ENCODE measurements at places on chromosomes 11 and 22.
A peak's percentile ranks its signal among the peaks of the same experiment; 100 is the strongest.

DNA sequence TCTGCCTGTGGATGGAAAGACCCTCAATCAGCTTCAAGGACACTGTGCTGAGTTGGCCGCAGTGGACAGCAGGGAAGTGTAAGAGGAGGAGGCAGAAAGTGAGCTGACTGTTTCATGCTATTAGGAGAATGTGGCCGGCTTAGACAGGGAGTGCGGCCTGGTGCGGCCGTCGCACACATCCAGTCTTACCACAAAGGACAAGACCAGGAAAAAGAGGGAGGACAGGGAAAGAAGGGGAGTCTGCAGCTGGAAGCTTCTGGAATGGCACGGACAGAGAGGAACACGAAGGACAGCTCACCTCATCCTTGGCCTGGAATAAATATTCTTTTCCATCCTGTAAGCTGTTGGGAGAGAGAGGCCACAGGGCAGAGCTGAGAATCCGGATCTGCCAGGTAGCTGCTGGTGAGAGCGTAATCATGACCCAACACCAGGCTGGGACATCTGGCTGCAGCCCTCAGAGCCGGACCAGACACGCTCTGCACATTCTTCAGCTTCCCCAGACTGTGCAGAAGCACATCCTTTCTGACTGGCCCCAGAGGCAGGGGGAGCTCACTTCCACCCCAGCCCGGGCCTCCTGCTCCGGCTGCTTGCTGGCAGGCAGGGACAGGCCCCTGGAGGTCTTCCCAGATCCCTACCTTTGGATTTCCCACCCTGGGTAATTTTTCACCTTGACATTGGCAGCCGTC, 8.6 kb upstream of the RBM4B start:
- H3K27me3 ChIP-seq, result no peaks in the 10 kb centered on the region
- no peaks in the 10 kb centered on the region for H3K4me1 ChIP-seq
- H3K27ac ChIP-seq, result no peak overlapping the region
- peaks cover 12% of the 10 kb centered on the region for H3K36me3 ChIP-seq

DNA sequence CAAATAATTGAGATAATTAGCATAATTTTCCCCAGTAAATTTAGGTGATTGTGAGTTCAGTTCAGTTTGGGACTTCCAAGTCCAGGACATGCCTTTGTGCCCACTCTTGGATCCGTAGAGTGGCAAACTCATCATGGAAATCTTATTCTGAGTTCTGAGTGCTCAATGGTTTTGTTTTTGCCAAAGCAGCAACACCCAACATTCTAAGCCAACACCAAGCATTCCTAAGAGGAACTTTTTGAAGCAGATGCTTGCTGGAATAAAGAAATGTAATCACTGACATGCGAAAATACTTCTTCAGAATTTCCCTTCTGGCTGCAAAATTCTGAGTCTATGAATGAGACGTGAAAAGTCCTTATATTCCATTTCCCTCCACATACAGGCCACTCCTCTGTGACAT, 10.4 kb downstream of the MMP27 start:
- no peaks in the 10 kb centered on the region for H3K36me3 ChIP-seq
- H3K27ac ChIP-seq, result no peak overlapping the region
- DNase-seq, result no peak
- no peak overlapping the region for H3K4me3 ChIP-seq

DNA sequence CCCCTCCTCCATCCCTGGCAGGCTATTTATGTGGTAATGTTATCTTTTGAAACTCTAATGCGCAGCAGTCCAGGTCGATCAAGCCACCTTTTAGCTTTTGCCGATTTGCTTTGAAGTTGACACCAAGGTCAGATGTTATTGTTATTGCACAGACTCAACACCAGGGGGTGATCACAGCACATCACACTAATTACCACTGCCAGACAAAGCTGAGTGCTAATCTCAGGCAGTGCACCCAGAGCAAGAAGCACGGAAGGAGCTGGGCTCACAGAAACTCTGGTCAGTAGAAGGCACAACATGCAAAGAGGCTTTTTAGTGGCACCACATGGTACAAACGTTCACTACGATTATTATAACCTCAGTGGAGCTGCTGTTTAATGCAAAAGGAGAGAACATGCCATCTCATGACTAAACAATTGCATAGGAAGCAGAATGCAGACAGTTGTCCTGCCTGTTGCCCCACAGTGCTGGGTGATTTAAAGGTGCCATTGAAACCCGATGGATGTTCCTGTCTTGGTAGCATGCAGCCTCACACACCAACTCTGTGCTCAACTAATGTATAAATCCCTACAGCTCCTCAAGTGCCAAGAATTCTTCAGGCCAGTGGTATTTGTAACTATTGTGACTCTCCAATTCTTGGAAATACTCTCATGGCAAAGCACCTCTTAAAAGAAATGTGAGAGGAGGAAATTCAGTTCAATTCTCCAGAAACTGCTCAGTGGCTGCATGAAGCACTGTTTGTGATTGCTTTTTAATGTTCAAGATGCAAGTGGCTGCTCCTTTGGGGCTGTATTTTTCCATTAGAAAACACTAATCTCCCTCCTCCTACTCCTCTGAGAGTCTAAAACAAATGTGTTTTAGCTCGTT, 353.9 kb upstream of the DDI1 start:
- H3K4me1 ChIP-seq, result peaks cover 3% of the 10 kb centered on the region
- H3K4me3 ChIP-seq, result no peak overlapping the region
- H3K36me3 ChIP-seq, result no peaks in the 10 kb centered on the region
- H3K27ac ChIP-seq, result no peak overlapping the region
- peak; percentile 73 for DNase-seq

DNA sequence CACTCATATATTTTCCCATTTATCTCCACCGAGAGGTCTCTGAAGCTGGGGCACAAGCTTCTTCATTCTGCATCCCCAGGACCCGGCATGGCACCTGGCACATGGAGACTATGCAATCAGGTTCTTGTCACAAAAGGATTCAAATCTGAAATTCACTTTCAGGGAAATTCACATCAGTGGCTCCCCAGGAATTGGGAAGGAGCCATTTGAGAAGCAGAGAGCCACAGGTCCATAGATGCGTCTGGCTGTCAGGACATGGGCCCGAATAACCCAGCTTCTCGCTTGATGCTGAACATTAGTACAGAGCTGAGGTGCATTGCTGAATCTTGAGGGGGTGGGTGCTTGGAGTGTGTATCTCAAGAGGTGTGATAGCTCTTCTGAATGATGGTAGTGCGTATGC, 82.5 kb downstream of the TSPAN18 start:
- no peak overlapping the region for H3K27ac ChIP-seq
- peaks cover 6% of the 10 kb centered on the region for H3K4me1 ChIP-seq
- no peak for DNase-seq
- no peaks in the 10 kb centered on the region for H3K27me3 ChIP-seq
- H3K36me3 ChIP-seq, result no peaks in the 10 kb centered on the region

- no peaks in the 10 kb centered on the region for H3K27me3 ChIP-seq
- DNase-seq, result no peak
- no peak overlapping the region for H3K4me3 ChIP-seq
Measured at GRCh38 chr11:15123849-15124248, 9.1 kb downstream of the INSC start.

- H3K27me3 ChIP-seq, result no peaks in the 10 kb centered on the region
- no peaks in the 10 kb centered on the region for H3K4me1 ChIP-seq
- DNase-seq, result no peak
- no peak overlapping the region for H3K27ac ChIP-seq
- H3K36me3 ChIP-seq, result no peaks in the 10 kb centered on the region
- H3K4me3 ChIP-seq, result no peak overlapping the region
Measured at GRCh38 chr11:84905411-84905810, 721.7 kb downstream of the DLG2 start.

- no peak overlapping the region for H3K27ac ChIP-seq
- no peaks in the 10 kb centered on the region for H3K4me1 ChIP-seq
- H3K27me3 ChIP-seq, result peaks cover 10% of the 10 kb centered on the region
- no peak for DNase-seq
- H3K4me3 ChIP-seq, result no peak overlapping the region
Measured at GRCh38 chr11:69896250-69896649, 77.0 kb upstream of the FGF3 start.

DNA sequence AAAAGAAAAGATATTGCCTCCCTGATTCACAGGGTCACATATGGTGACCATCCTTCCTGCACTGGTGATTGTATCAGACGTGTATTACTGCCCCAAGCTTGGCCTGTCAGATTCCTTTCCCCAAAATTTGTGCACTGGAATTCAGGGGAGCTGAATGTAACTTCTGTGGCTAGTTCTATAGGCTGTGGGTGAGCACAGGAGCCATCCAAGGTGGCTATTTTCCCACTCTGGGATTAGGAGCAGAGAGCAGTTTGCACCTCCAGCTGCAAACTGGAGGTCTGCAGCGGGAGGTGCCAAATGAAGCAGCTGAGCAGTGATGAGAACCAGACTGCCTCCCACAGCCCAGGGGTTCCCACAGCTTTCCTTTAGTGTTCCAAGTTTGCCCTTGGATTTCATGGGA, 124.2 kb upstream of the PITPNB start:
- H3K4me3 ChIP-seq, result no peak overlapping the region
- DNase-seq, result no peak
- H3K27me3 ChIP-seq, result no peaks in the 10 kb centered on the region
- H3K36me3 ChIP-seq, result no peaks in the 10 kb centered on the region
- no peaks in the 10 kb centered on the region for H3K4me1 ChIP-seq
- no peak overlapping the region for H3K27ac ChIP-seq

DNA sequence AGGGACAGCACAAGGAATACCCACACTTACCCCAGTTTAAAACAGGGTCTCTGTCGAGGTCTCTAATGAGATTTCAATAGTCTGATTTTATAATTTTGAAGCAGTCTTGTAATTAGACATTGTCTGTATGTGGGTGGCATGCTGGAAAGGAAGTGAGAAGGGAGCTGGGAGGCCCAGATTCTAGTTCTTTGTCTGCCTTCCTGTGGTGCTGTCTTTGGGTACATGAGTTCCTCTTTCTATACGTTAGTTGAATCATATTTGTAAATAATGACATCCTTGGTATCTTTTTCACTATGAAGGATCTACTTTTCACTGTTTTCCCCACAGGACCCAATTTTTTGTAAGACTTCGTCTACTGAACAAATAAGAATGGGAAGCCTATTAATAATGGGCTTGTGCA, 42.0 kb upstream of the TENM4 start:
- H3K36me3 ChIP-seq, result no peaks in the 10 kb centered on the region
- no peak for DNase-seq
- no peaks in the 10 kb centered on the region for H3K27me3 ChIP-seq
- H3K4me3 ChIP-seq, result no peak overlapping the region
- peaks cover 14% of the 10 kb centered on the region for H3K4me1 ChIP-seq

- H3K27me3 ChIP-seq, result no peaks in the 10 kb centered on the region
- no peaks in the 10 kb centered on the region for H3K4me1 ChIP-seq
- H3K4me3 ChIP-seq, result no peak overlapping the region
- no peaks in the 10 kb centered on the region for H3K36me3 ChIP-seq
- no peak for DNase-seq
- H3K27ac ChIP-seq, result no peak overlapping the region
Measured at GRCh38 chr11:117887431-117888138, 11.1 kb upstream of the FXYD6 start.

- H3K36me3 ChIP-seq, result peaks cover 10% of the 10 kb centered on the region
- peak overlapping the region; percentile 72 for H3K27ac ChIP-seq
- H3K4me1 ChIP-seq, result no peaks in the 10 kb centered on the region
- peak overlapping the region; percentile 84 for H3K4me3 ChIP-seq
Measured at GRCh38 chr11:118996926-118997626, 862 bp upstream of the CENATAC start.

- H3K27me3 ChIP-seq, result no peaks in the 10 kb centered on the region
- no peaks in the 10 kb centered on the region for H3K36me3 ChIP-seq
- no peak overlapping the region for H3K27ac ChIP-seq
- no peak overlapping the region for H3K4me3 ChIP-seq
Measured at GRCh38 chr11:99934008-99934407, 753.1 kb upstream of the ARHGAP42 start.

- H3K27me3 ChIP-seq, result no peaks in the 10 kb centered on the region
- H3K4me3 ChIP-seq, result no peak overlapping the region
- no peak overlapping the region for H3K27ac ChIP-seq
- no peaks in the 10 kb centered on the region for H3K36me3 ChIP-seq
- H3K4me1 ChIP-seq, result no peaks in the 10 kb centered on the region
Measured at GRCh38 chr11:11567936-11568650, 53.7 kb downstream of the GALNT18 start.

DNA sequence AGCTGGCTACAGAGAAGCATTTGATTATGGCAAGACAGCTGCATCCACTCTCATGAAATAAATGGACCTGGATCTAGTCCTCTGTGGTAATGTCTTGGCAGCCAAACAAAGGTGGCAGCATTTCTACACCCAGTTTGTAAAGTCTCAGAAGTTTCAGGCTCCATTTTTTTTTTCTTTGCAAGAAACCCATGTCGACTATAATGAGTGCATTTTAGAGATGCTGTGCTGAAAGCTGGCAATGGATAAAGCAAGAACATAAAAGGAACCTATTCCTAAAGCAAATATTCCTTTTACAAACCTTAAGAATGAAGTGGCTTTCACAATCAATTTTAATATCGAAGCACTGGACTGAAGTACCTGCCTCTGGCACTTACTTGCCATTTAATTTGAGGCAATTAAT, 33.5 kb downstream of the THAP12 start:
- DNase-seq, result no peak
- no peaks in the 10 kb centered on the region for H3K27me3 ChIP-seq
- no peak overlapping the region for H3K4me3 ChIP-seq
- H3K4me1 ChIP-seq, result no peaks in the 10 kb centered on the region
- H3K36me3 ChIP-seq, result no peaks in the 10 kb centered on the region

GRCh38 chr11:33734441-33735270, 1.6 kb downstream of the CD59 start:
- H3K27me3 ChIP-seq, result peaks cover 4% of the 10 kb centered on the region
- H3K36me3 ChIP-seq, result no peaks in the 10 kb centered on the region
- H3K27ac ChIP-seq, result no peak overlapping the region
- DNase-seq, result no peak

DNA sequence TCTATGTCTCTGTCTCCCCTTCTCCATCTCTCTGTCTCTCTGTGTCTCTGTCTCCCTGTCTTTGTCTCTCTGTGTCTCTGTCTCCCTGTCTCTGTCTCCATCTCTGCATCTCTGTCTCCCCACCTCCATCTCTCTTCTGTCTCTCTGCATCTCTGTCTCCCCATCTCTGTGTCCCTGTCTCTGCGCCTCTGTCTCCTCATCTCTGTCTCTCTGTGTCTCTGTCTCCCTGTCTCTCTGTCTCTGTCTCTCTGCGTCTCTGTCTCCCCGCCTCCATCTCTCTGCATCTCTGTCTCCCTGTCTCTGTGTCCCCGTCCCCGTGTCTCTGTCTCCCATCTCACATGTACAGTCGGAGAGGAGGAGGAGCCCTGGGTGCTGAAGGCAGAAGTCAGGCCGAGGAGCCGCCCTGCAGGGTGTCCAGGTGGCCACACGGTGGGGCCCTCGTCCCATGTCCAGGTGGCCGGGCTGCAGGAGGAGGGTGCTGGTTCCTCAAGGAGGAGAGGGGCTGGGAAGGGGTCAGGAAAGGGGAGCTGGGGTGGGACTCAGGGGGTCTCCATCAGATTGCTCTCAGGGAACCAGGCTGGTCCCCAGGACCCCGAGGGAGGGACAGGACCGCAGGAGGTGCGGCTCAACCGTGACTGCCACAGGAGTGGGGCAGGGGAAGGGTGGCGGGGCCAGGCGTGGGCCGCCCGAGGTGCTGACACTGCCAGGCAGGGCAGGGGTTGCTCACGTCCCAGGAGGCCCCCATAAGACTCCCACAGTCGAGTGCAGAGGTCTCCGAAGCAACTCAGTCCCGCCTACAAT, 25.6 kb upstream of the TH start:
- H3K27ac ChIP-seq, result no peak overlapping the region
- H3K4me1 ChIP-seq, result no peaks in the 10 kb centered on the region
- H3K27me3 ChIP-seq, result no peaks in the 10 kb centered on the region
- H3K36me3 ChIP-seq, result no peaks in the 10 kb centered on the region

Measured in H1 (cell line).